Kidney (tissue), 22 donors: ENCODE measurements at places on chromosomes 1 and 21.
A peak's percentile ranks its signal among the peaks of the same experiment; 100 is the strongest.

GRCh38 chr1:228883535-228883934 is 148.3 kb downstream of the RHOU start:
- DNase-seq, result no peak

GRCh38 chr1:228802386-228803220 is 67.3 kb downstream of the RHOU start:
- no peak for DNase-seq

GRCh38 chr1:160826546-160826945 is 30.6 kb downstream of the LY9 start:
- no peak for DNase-seq

DNA sequence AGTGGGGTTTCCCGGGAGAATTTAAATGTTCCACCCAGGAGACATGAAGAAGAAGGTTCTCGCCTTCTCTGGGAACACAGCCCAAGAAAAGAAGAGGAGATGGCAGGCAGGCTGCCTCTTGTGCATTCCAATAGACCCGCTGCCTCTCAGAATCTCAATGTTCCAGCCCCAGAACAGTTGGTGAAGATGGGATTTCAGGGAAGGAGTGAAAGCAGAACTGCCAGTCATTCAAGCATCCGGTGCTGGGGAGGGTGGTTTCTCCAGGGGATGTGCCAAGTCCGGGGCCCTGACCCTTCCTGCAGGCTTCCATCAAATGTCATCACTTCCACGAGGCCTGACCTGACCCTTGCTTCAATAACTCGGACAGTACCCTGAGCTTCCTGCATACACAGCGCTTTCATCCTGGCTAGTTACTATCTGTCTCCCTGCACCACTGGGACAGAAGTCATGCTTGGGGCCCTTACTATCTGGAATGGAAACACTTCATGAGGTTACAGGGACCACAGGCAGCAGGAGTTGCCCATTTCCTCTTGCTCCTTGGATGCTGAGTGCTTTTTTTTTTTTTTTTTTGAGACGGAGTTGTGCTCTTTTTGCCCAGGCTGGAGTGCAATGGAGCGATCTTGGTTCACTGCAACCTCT is 386.6 kb upstream of the POU3F1 start:
- DNase-seq, result no peak

DNA sequence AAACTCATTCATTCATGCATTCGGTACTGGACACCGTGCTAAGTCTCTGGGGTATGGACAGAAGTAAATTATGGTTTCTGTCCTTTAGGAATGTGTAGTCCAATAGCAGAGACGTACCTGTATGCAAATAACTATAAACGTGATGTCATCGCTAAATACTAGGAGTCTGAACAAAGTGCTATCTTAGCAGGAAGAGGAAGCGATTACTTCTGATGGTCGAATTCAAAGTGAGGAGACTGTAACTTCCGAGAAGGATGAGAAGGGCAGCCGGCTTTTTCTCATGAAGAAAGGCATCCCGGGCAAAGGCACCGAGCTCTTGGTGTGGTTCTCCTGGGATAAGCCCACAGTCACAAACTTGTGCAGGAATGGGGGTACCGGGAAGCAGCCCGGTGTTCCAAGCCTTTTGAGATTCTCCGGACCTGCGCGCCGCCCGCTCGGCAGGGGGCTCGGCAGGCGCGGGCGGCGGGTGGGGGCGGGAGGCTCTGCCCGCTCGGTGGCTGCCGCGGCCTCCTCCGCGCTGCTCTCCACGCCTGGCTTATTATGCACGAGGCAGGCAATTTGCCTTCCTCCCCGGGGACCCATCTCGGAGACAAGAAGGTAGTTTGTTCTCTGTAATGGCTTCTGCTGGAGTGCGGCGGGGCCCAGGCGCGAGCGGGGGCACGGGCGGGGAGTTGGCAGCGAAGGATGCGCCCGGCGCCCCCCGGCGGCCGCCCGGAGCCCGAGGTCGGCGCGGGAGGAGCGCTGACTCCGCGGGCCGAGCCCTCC is 67.5 kb upstream of the CD1D start:
- DNase-seq, result peak; percentile 68

- DNase-seq, result no peak
Measured at GRCh38 chr1:107896936-107897335, 68.0 kb downstream of the VAV3 start.

GRCh38 chr1:117627546-117628130 is 21.8 kb downstream of the TENT5C start:
- no peak for DNase-seq
